ENCODE measurements at places on chromosomes 3 and 15.
A peak's percentile ranks its signal among the peaks of the same experiment; 100 is the strongest.

DNA sequence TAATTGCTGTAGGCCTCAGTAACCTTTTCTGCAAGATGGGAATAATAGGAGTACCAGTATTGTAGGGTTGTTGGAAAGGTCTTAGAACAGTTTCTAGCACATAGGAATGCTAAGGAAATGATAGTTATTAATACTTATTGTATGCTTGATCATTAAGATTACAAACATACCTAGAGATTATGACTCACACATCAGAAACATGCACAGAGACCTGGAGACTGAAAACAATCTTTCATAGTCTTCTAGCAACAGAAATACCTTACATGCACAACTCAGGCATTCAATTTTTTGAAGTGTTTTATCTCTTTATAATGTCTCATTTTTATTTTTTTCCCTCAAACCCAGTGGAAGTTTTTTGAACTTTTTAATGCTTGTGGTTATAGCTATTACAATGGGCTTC, 104.4 kb upstream of the ZBTB20 start:
- no peak for DNase-seq

GRCh38 chr3:18740631-18741583, 315.8 kb upstream of the SATB1 start:
- DNase-seq: no peak

GRCh38 chr3:33074217-33075067, 22.5 kb downstream of the GLB1 start:
- peak; percentile 56 for DNase-seq

DNA sequence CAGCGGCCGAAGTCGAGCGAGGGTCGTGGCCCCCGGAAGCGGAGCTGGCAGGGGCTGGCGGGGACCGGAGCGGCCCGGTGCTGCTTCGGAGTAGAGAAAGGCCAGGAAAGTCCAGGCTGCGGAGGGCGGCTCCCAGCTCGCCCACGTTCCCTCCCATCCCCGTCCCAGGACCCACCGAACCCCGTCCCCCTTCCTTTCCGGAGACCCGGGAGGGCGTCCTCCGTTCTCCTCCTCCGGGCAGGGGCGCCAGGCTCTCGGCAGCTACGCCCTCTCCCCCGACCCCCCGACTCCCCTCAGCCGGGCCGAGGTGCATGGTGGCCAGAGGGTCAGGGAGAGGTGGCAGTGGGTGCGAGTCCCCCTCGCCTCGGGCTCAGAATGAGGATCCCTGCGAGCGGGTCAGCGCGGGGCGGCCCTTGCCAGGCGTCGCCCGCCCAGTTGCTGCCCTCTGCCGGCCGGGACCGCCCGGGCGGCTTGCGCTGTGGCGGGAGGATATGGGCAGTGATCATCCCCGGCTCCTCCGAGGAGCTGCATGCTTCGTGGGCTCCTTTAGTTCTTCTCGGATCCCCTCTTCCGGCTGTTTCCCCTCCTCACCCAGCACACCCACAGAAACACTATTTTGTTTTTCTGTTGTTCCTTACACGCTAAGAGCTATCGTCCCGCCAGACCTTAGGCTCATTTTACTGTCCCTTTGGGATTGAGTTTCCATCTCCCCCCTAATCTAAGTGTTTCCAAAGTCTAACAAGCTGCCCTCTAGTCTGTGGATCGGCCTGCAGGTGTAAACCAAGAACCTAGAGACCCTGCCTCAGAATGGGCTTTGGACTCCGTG, 744 bp upstream of the ALDH1A2 start:
- peak; percentile 48 for DNase-seq

GRCh38 chr3:37395286-37395685, 220.9 kb upstream of the LRRFIP2 start:
- no peak for DNase-seq

DNA sequence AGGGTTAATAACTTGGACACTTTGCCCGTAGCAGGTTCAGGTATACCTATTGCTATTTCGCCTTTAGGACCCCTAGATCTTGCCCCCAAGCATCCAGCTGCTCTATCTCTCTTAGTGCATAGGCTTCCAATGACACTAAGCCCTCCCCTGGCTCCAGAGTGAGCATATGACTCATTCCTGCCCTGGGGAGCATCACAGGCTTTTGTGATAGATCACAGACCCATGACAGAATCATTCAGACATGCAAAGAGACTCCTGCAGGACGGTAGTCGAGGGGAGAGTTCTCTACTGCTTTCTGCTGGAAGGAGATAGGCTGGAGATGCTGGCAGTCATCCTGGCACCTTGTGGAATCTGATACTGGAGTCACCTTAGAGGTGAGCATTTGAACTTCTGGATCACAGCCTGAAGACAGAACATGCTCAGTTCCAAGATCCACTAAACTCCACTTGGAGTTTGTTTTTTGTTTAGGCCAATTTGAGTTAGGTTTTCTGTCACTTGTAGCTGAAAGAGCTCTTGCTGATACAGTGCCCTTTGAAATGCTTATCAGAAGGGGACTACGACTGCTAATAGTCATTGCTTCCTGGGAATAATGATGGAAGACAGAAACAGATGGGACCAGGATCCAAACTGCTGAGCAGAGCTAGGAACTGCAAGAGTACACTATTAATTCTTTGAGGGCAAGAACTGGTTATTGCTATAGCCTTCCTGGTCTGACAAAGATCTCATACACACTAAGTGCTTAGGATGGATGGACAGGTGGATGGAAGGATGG, 11.0 kb downstream of the LYSMD2 start:
- DNase-seq: peak; percentile 46

- no peak for DNase-seq
Observed at GRCh38 chr3:63232764-63233396, 45.2 kb upstream of the SYNPR start.

DNA sequence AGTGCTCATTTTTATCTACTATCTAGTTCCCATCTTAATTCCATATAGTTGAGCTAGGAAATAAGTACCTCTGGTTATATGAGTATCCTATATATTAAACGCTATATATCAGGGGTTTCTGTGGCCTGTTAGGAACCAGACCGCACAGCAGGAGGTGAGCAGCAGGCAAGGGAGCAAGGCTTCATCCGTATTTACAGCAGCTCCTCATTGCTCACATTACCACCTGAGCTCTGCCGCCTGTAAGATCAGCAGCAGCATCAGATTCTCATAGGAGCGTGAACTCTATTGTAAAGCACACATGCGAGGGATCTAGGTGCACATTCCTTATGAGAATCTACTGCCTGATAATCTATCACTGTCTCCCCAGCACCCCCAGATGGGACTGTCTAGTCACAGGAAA, 23.0 kb downstream of the GSK3B start:
- DNase-seq: no peak

- no peak for DNase-seq
Observed at GRCh38 chr15:78314181-78314581, 14.8 kb upstream of the SKIC8 start.

DNA sequence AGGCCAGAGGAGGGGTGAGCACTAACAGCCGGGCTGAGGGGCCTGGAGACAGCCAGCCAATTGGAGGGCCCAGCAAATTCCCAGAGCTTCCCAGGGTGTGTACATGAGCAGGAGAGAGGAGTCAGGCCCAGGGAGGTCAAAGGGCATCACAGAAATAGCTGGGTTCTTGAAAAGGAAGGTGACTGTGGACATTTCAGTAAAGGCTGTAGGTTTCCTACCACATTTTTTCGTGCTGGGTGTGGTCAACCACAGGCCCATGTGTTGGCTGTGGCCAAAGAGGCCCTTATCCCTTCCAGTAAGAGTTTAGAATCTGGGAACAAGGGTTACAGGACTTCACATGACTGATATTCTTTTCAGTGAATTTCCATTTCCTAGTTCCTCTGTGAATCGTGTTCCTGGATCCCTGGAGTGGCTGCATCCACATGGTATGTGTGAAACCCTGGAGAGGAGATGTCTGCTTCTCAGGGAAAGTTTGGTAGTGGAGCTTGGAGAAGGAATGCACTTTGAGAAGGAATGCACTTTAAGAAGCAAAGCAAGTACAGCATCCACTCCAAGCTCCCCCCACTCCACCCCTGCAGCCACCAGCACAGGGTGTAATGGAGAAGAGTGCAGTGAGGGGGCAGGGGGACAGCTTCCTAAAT, 73.2 kb upstream of the HEG1 start:
- no peak for DNase-seq

- no peak for DNase-seq
Observed at GRCh38 chr3:45962033-45962432, 18.8 kb downstream of the CXCR6 start.

DNA sequence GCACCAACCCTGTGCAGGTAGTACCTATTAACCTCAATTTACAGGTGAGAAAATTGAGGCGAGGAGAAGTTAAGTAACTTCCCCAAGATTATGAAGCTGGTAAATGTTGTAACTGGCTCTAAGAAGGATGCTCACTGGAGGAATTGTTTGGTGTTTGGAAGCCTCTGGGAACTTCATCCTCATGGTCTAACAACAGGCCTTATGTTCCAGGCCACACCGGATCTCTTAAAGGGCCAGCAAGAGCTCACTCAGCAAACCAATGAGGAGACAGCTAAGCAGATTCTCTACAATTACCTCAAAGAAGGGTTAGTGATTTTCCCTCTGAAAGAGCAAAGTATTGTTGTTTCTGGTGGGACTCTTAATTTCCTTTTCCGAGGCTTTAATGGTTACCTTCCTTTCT, 63.9 kb downstream of the CGNL1 start:
- no peak for DNase-seq

DNA sequence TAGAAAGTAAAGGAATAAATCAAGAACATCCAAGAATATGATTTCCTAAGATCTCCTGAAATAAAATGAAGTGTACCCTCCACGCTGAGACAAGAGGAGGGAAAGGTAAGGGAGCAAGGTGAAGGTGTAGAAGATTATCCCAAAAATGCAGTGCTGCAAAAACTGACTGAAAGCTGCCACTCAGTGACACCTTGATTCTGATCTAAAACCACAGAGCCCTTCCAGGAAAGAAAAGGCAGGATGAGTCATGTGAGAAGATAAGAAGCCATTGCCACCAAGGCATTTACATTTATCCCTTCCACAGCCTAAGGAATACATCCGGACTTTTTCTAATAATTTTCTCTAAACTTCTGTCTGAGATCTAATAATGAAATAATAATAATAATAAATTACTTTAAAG, 49.9 kb downstream of the IGSF11 start:
- DNase-seq: no peak

DNA sequence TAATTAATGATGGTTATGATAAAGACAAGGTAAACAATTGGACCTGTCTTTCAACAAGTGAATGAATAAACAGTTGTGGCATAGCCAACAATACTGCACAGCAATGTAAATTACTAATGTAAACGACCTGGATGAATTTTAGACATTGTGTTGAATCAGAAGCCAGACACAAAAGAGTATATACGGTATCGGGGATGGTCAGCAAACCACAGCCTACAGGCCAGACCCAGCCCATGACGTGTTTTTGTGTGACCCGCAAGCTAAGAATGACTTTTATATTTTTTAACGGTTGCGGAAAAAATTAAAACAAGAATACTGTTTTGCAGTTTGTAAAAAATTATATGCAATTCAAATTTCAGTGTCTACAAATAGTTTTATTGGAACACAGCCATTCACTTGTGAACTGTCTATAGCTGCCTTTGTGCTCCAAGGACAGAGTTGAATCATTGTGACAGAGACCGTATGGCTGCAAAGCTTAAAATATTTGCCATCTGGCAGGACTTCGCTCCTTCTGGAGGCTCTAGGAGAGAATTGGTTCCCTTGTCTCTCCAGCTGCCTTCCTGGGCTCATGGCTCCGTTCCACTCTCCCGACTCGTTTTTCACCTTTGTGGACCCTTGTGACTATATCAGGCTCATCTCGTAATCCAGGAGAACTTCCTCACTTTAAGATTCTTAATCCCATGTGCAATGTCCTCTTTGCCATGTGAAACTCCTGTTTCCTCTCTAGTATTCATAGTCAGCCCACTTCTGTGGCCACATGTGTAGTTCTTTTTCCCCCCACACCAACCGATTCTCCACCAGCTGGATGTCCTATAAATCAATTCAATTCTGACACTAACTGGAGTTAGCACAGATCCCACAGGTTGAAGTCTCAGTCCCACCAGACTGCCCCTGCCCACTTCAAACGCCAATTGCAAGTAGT, 72.7 kb downstream of the CMTM8 start:
- no peak for DNase-seq

- DNase-seq: no peak
Observed at GRCh38 chr15:67196222-67196621, 58.2 kb downstream of the AAGAB start.

GRCh38 chr3:127667119-127667681, 5.6 kb upstream of the ABTB1 start:
- no peak for DNase-seq

DNA sequence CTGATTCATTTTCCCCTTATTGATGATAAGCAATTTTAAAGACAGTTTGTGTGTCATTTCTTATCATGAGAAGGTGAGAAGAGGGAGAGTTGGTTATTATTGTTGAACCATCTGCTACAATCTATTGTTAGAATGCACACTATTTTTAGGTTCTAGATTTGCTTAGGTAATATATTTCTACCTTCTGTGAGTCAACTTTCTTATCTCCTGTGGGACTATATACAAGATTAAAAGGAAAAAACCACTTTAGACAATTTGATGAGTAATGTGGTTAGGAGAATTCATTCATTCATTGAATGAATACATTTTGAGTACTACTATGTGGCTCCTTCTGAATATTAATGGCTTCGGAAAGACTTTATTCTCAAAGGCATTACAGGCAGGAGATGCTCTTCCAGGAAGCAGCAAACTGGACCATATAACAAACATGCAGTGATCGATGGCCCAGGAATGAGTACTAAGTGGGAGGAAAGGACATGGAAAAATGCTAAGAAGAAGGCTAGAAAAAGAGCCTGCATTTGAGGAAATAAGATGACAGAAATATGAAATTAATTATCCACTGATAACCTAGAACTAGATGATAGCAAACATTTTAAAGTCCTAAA, 22.4 kb downstream of the SPTSSB start:
- no peak for DNase-seq

DNA sequence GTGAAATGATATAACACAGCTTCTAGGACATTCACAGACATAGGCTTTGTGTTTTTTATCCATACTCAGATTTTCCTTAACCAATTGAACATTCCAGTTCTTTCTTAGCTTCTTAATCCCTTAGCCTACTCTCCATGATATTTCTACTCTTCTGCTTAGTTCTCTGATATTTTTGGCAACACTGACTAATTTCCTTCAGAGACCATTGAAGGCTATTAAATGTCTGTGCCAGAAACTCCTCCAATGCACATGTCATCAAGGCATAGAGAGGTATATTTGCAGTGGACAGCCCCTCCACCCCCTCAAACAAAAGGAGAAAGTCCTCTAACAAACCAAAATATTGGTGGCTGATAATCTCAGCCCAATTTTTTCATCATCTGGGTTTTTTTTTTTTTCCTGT, 105.9 kb upstream of the TSC22D2 start:
- DNase-seq: no peak

DNA sequence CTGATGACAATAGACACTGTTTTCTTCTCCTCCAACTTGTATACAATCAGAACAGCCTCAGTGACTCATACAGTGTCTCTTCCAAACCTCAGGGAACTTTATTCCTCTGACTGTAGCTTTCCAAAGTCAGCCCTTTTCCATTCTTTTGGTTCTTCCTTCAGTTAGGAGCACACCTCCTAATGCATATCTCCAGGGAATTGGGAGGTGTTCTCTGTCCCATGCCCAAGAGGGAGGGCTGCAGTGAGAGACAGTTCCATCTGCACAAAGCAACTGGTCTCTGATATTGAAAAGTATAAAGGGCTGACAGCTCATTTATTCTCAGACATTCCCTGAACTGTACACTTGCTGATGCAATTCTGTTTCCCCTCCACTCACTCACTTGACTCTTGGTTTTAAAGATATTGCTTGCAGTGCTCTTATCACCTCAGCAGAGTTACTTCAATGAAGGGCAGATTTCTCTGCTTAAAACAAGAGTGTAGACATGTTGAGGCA, 337.8 kb upstream of the TBC1D5 start:
- DNase-seq: no peak

GRCh38 chr3:37237252-37237651, 62.9 kb upstream of the LRRFIP2 start:
- DNase-seq: no peak

Measured in neuronal stem cell (in vitro differentiated cells).